Stimulated activated CD4-positive, alpha-beta T cell treated with anti-CD3 and anti-CD28 coated beads, Interleukin-2, amount 100 ng/mL, for 4 hours (primary cell): ENCODE measurements at places on chromosomes 16 and 17.

GRCh38 chr17:31512796-31513195 lies 121.3 kb downstream of the RAB11FIP4 start:
- DNase-seq = no peak

DNA sequence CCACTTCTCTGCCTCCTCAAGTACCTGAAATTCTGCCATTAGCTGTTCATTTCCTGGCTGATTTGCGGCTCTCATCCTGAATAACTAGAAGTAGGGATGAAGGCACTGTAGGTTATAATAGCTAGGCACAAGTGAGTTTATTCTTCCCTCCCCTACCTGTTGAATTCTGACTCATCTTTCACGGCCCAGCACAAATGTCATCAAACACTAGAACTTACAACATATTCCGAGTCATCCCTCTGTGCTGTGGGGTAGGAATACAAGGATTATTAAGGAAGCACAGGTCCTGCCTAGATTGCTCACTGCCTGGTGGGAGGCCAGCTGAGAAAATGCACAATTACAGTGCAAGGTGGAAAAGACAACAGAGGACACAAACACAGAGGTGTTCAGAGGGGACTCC lies 103.7 kb upstream of the ASIC2 start:
- DNase-seq = no peak

DNA sequence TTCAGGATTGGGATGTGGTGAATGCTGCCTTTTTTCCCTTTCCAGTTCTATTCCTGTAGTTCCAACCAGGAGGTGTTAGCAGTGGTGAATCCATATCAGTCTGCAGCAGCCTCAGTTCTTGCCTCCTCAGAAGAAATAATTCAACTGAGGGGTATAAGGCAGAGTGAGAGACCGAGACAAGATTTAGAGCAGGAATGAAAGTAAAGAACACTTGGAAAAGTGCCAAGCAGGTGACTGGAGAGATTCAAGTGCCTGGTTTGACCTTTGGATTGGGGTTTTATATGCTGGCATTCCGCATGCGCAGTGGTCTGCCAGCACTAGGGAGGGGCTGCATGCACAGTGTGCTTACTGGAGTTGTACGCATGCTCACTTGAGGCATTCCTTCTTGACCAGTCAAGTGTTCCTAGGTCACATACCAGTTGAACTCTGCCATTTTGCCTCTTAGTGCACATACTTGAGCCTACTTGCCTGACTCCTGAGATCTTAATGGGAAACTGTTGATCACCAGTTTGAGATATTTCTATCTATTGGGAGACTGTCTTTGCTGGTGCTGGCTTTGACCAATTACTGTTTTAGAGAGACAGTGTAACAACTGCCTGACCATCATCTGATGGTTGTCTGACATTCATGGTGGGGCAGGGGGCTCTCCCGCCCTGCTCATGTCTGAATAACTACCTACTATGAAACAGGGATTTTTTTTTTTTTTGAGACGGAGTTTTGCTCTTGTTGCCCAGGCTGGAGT lies 680 bp upstream of the CCL15 start:
- DNase-seq = no peak

DNA sequence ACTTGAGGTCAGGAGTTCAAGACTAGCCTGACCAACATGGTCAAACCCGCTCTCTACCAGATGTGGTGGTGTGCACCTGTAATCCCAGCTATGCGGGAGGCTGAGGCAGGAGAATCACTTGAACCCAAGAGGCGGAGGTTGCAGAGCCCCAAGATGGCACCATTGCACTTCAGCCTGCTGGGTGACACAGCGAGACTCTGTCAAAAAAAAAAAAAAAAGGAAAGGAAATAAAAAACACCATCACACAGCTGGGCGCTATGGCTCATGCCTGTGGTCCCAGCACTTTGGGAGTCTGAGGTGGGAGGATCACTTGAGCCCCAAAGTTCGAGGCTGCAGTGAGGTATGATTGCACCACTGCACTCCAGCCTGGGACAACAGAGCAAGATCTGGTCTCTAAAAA lies 13.3 kb upstream of the SBK1 start:
- DNase-seq = no peak

- no peak for DNase-seq
Observed at GRCh38 chr17:76048025-76048605, 21.0 kb upstream of the EVPL start.

- no peak for DNase-seq
Observed at GRCh38 chr17:77632619-77633018, 325.9 kb upstream of the TNRC6C start.

GRCh38 chr16:64919929-64920607 lies 201.8 kb downstream of the CDH11 start:
- DNase-seq = no peak

DNA sequence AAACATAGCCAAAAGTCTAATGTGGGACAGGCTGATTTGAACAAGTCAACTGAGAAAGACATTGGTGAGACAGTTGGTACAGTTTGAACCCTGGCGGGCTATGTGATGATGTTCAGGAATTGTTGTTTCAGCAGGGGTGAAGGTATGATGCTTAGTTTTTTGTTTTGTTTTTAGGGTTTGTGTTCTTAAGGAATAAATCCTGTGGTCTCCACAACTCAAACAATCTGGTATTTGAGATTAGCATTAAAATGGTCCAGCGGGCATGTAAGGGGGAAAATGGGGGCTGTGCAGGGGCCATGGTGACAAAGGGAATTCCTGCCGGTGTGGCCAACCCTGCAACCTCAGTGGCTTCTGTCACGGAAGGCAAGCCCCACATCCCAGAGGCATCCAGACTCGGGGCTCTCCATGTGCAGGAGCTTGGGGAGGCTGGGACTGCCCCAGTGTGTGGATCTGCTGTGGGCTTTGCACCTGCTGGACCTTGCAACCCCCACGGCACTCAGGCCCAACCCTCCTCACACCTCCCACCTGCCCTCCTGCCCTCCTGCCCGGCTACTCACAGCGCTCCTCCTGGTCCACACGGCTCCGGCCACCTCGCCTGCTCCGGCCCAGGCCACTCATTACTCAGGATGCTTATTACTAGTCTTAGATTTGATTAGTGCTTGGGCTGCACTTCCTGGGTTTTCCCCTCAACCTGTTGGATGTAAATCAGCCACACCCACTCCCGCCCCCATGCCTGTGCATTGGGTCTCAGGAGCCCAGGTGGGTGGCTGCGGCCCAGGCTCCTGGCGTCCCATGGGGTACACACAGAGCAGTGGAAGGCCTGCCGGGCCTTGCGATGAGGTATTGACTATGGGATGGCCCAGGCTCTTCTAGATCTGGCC lies at the start of gene TNFRSF13B:
TNFRSF13B (minus strand) TSS at position 661 of the 881 bp plus-strand sequence; CDS start at position 618, 43 bp downstream.
- DNase-seq = no peak

GRCh38 chr17:44236444-44236991 lies 17.0 kb upstream of the UBTF start:
- DNase-seq = no peak

GRCh38 chr16:4409081-4409932 lies 7.1 kb downstream of the CORO7 start:
- no peak for DNase-seq

DNA sequence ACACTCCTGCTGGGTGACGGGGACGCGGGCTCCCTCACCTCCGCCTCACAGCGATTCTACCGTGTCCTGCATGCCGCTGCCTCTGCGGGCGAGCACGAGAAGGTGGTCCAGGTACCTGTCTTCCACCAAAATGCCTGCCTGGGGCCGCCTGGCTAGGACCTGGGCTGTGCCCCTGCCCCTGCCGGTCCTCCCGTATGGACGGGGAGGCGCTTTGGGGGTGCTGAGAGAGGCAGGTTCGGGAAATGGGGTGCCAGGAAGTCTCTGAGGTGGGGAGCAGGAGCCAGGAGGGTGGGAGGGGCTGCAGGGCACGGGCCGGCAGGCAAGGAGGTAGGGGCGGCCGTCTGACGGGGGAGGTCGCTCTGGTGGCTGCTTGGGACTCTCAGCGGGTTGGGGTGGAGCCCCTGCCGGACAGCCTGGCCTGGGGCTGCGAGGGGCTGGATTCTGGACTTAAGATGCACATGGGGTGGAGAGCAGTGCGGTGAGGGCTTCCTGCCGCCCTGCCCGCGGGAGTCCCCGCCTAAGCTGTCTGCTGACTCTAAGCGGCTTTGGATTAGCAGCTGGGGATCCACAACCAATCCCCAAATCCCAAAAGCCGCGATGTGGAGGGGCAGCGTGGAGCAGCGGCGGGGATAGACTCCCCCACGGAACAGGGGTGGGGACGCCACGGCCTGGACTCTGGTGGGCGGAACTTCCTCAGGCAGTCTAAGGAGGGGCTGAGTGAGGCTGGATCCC lies 5.8 kb downstream of the CHTF18 start:
- no peak for DNase-seq

- DNase-seq = no peak
Observed at GRCh38 chr17:588519-588918, 126.1 kb downstream of the VPS53 start.

- no peak for DNase-seq
Observed at GRCh38 chr16:90031931-90032673, 12.8 kb upstream of the DBNDD1 start.

- DNase-seq = no peak
Observed at GRCh38 chr16:49776085-49776595, 79.8 kb downstream of the ZNF423 start.

DNA sequence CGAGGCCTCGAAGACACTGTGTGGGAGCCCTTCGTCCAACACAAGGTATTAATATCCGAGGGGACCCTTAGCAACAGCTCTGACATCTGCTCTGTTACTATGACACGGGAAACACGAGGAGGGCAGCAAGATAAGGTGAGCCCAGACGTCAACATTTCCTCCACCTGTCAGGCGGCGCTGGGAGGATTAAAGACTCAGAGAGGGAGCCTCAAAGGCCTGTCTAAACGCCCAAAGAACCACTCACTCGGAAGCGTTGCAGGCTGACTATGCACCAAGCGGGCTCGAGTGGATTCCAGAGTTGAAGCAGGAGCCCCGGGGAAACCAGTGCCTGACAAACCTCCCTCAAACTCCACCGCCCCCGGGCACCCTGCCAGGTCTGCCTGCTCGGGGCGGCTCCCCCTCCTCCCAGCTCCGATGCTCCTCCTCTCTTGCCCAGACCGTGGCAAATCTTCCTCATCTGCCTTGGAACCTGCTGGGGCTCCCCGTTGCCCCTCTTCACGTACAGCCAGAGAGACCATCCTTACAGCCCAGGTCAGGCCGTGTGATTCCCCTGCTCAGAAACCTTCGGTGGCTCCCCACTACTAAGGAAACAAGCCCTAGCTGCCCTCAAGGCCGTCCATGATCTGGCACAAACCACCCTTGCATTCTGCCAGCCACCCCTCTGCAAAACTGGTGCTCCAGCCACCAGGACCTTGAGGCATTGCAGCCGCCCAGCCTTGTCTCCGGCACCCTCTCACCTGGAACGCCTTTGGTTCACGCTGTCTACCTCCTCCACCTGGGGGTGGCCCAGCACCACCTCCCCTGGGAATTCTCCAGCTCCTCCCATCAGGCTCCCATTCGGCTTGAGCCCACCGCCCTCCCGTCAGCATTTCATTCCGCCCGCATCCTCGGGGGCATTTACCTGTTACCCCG lies 16.2 kb downstream of the RPH3AL start:
- DNase-seq = peak; percentile 44

- no peak for DNase-seq
Observed at GRCh38 chr17:55215711-55216110, 49.0 kb upstream of the HLF start.

DNA sequence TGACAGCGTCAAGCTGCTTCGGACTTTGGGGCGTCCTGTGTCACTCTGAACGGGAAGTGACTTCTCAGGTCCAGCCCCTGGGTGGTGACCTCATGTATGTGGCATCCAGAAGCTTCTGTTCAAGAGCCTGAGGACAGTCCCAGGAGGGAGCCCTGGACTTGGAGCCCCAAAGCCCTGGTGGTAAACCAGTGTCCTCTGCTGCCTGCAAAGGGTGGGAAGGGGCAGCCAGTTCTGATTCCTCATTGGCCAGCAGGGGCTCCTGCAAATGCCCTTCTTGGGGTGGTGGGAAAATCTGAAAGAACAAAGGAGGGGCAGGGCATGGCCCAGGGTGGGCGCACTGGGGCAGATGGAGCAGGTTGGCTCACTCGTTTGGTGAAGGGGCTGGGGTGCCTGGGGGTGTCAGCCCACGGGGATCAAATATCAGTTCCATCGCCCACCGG lies 1.6 kb downstream of the OSGIN1 start:
- no peak for DNase-seq

- DNase-seq = no peak
Observed at GRCh38 chr16:28264656-28265055, 27.7 kb upstream of the SBK1 start.

GRCh38 chr16:46731691-46732555 lies 16.2 kb downstream of the MYLK3 start:
- DNase-seq = no peak

- no peak for DNase-seq
Observed at GRCh38 chr17:49585422-49586027, 9.9 kb downstream of the NXPH3 start.

GRCh38 chr17:42759982-42760651 lies 910 bp upstream of the RAMP2 start:
- no peak for DNase-seq
